ENCODE measurements at places on chromosomes 2 and 18. TPM values are rescaled to one million over a fixed set of nuclear protein-coding genes. Genes with fewer than 3 reads are reported as not detected.

Gene GPD2
- 70.9 TPM for total RNA-seq

Gene UNC80
- 0.14 TPM for total RNA-seq

Gene DNPEP
- total RNA-seq = 123 TPM

Gene SLC23A3
- total RNA-seq = 16.1 TPM

DNA sequence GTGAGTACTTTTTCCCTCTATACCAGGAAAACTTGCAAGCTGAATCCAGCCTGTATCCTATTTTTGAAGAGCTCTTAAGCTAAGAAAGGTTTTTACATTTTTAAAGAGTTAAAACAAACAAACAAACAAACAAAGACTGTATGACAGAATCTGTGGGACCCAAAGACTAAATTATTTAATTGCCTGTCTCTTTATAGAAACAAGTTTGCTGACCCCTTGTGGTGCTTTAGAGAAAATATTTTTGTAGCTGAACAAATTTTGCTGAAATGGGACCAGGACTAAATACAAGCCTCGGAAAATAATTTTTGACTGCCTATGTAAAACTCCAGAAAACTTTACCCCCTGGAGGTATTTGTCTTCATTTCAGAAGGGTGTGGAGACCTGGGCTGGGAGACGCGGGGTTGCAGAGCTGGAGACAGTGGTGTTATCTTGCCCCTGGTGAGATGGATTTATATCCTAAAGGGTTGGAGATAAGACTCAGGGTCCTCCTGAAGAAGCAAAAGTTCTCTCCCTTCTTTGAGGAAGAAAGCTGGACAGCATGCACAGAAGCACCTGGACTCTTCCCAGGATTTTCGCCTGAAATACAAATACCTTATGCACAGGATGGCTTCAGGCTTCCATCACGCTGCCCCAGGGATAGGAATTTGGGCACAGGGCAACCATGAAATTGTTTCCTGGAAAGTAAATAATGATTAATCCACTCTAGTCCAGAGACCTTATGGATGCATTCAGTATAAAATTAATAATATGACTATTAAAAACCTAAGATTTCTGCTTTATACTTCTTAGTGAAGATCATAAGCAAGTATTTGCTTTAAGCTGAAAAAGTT is 54.3 kb downstream of the TMX3 start:
- H3K4me1 ChIP-seq = no peaks in the 10 kb centered on the region
- H3K27ac ChIP-seq = no peak overlapping the region
- no peaks in the 10 kb centered on the region for H3K36me3 ChIP-seq
- no peak overlapping the region for H3K4me3 ChIP-seq
- no peak for DNase-seq
- H3K27me3 ChIP-seq = no peaks in the 10 kb centered on the region

- H3K36me3 ChIP-seq = no peaks in the 10 kb centered on the region
- H3K4me3 ChIP-seq = no peak overlapping the region
- DNase-seq = no peak
- no peak overlapping the region for H3K27ac ChIP-seq
- H3K27me3 ChIP-seq = no peaks in the 10 kb centered on the region
Measured at GRCh38 chr2:165494573-165494972, 25.1 kb downstream of the CSRNP3 start.

DNA sequence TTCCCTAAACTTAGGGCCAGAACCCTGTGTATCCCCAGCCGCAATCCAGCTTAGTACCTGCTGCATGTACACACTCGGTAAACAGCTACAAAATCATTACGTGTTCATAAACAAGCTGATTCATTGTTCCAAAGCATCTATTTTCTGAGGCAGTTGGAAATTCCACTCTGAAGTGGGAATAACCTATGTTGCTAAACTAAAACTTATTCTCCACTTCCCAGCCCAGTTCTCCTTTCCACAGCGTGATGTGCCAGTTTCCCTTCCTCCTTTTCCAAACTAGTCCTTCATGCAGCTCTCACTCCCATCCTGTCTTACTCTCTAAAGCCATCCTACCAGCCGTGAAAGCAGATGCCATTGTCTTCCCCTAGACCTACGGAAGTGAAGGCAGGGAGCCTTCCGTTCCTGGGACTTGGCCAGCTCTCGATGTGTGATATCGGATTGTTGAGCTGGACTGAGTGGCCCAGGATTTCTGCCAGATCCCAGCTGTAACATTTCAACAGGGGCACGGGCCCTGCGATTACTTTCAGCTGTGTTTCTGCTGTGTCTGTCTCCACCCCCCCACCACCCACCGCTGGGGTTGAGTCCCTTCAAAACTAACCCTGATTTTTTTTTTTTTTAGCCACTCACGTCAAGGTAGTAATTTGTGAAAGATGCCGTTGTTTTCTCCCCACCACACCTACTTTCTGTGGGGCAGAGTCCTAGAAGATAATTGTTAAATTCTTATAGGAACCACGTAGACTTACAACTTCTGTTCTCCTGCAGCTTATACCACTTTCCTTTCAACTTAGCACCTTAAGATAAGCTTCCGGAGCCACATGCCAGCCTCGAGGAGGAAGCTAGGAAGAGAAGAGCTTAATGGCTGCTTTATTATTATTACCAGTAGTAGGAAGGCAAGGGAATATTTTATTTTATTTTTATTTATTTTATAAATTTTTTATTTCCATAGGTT is 100.9 kb downstream of the CRIM1 start:
- H3K4me1 ChIP-seq = peaks cover under 1% of the 10 kb centered on the region
- no peaks in the 10 kb centered on the region for H3K27me3 ChIP-seq
- H3K36me3 ChIP-seq = no peaks in the 10 kb centered on the region
- DNase-seq = peak; percentile 55
- no peak overlapping the region for H3K4me3 ChIP-seq
